NCI-H1930 (cell line): ENCODE measurements at places on chromosomes 2 and 18.

DNA sequence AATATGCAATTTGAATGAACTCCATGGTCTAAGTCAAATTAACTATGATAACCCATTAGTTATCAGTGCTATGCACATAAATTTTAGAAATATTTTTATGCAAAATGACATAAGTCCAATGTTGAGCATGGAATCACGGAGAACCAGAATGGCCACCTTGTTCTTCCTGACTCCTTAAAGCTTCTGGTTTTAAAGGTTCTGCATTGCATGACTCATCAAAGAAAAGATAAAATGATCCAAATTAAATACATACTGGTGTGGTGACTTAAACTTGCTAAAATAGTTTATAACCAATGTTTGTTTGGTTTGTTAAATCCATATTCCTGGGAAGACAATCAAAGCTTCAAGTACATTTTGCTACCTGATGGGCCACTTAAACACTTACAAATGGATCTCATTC is 1146.9 kb upstream of the NRXN1 start:
- DNase-seq: no peak

- DNase-seq: no peak
Observed at GRCh38 chr2:13681936-13682335, 950.6 kb upstream of the LRATD1 start.

- DNase-seq: no peak
Observed at GRCh38 chr18:72427721-72428120, 116.4 kb downstream of the CBLN2 start.

- DNase-seq: no peak
Observed at GRCh38 chr2:161265874-161266273, 42.4 kb upstream of the PSMD14 start.

DNA sequence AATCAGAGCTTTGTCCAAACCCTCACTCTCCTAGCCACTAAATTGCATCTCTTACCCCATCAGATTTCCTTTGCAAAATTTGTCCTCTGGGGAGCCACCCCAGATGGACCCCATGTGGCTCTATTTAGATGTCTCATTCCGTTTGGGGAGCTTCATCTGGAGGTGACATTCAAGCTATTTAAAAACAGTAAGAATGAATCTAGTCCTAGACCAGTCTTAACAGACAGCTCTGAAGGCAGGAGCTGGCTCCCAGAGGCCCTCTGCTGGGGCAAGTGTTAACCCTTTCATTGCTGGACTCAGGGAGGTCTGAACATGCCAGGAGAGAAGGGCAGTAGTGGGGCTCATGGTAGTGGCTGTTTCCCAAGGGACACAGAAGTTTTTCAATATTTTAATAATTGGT is 59.2 kb downstream of the RPL37A start:
- DNase-seq: no peak

DNA sequence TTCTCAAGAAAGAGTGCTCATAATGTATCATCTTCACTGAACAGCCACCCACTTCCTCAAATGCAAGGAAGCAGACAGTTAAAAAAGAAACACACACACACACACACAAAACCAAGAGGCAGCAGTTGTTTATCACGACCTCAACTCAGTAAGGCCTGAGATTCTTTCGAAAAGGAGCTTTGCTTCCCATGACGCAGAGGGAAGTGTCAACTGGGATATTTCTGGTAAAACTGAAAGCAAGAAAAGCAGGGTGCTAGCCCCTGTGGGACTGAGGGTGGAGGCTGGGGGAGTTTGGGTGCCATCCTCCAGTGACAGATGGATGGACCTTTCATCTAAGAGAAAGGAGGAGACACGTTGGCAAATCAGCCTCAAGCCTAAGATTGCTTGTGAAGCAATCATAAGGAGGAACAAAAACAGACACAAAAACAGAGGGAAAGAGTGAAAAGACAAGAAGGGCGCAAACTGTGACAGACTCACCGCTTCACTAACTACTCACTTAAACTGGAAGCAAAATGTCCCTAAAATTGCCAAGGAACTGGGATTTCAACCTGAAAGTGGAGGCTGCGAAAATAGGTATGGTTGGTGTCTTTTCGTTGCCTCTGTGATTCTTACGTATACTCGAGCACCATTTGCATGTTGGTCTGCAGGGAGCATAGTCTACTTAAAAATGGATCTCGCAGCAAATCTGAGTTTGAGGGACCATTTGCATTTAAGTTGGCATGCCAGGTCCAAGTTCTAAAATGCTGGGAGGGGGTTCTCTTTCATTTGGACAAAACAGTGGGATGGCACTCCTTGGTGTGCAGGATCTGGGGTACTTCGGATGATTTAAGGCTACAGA is at the start of gene ARHGAP25:
Gene ARHGAP25 (plus strand): TSS at position 124 of the 838 bp plus-strand sequence. CDS start 389 bp downstream, at position 513.
- no peak for DNase-seq
